Kidney glomerular epithelial cell (primary cell): ENCODE measurements at places on chromosomes 5 and 9.

GRCh38 chr9:118418887-118419565 is 714.8 kb downstream of the TLR4 start:
- DNase-seq = no peak

DNA sequence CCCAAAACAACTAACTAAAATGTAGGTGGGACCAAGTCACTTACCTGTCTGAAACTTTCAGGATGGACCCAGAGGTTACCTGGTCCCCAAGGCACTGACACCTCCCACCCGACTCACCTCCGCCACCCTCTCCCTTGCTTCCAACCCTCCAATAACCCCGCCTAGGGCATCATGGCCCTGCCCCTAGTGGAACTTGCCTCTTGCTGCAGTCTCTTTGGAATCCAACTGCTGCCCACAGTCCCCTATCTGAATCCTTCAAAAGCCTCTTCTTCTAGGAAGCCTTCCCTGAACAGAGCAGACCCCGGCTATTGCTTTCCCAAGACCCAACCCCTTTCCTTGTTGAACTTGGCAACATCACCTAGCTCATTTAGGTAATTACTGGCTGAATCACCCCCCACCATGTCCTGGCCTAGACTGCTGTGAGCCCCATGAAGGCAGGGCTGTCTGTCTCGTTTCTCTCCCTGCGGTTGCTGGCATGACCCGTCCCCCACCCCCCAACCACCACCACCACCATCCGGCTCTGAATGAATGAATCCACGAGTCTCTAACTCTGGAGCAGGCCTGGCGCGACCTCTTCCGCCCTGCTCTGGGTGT is 9.4 kb downstream of the CRB2 start:
- DNase-seq = peak; percentile 30

DNA sequence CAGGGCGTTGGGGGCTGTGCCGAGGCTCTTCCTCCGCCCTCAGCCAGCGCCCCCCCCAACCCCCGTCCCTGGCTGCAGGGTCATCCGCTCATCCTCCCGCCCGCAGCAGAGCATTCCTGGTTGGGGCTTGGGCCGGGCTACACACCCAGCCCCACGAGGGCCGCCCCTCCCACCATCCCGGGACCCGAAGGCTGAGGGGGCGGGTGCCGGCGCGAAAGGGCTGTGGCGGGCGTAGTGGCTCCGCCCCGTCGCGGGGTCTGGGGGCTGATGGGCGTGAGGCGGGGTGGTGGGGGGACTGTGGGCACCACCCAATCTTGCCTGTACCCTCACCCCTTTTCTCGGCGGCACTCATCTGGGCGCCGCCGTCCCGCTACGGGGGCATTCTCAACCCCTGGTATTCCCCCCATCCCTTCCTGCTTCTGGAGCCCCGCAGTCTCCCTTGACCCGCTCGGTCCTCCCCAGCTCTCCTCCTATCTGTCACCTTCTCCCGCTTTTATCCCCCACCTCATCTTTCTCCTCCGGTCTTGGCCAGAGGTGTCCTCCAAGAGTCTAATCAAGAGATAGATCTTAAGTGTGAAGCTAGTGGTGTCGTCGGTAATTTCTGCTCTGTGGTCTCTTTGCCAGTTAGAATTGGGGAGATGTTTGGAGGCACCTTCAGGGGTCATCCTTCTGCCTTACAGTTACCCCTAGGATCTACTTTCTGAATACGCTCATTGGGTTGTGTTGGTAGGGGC is 1.6 kb downstream of the FER start:
- DNase-seq = peak; percentile 78

DNA sequence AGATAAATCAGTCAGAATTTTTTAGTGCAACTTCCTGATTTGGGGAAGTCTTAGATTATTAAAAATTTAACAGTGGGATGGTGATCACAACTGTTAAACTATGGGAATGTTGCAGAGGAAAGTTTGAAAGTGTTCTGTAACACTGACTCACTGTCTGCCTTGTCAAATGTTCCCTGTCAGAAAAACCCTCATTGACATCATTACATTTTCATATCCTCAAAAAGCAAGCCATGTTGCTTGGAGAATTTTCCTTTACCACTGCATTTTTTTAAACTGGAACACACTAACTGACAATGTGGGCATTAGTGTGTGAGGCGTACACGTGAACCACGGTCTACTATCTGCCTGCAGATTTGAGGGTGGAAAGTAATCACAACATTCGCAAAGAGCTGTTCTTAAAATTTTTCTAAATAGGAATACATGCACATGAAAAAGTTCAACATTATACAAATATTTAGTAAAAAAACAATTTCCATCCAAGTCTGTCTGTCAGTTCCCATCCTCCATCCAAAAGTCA is 28.6 kb upstream of the IL7R start:
- no peak for DNase-seq

DNA sequence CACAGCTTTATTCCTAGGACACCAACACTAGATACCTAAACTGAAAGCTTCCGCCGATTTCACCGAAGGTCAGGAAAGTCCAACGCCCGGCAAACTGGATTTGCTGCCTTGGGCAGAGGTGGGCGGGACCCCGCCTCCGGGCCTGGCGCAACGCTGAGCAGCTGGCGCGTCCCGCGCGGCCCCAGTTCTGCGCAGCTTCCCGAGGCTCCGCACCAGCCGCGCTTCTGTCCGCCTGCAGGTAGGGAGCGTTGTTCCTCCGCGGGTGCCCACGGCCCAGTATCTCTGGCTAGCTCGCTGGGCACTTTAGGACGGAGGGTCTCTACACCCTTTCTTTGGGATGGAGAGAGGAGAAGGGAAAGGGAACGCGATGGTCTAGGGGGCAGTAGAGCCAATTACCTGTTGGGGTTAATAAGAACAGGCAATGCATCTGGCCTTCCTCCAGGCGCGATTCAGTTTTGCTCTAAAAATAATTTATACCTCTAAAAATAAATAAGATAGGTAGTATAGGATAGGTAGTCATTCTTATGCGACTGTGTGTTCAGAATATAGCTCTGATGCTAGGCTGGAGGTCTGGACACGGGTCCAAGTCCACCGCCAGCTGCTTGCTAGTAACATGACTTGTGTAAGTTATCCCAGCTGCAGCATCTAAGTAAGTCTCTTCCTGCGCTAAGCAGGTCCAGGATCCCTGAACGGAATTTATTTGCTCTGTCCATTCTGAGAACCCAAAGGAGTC is at the start of gene CD274:
TSS of gene CD274 (plus strand) at position 184 of the 733 bp plus-strand sequence. CDS start 5,572 bp downstream, outside the sequence.
- DNase-seq = peak; percentile 87

- no peak for DNase-seq
These were observed 264.6 kb downstream of the TMEM167A start for GRCh38 chr5:82812575-82812974.

GRCh38 chr9:19119801-19120440 is 7.4 kb downstream of the PLIN2 start:
- no peak for DNase-seq

DNA sequence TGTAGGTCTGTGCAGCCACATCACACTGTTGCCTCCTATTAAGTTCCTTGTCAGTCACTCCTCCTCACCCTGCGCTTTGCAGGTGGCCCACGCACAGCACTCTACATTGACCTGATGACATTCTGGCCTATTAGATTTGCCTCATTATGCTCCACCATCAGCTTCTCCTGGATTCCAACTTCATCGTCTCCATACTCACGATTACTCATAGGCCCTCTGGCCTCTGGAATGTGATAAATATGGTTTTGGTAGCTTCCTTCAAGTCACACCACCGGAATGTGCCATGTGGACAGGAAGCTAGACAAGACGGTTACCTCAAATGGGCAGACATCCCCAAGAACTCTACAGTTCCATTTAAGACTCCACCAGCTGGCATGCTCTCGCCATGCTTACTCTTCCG is 158.0 kb upstream of the LHFPL2 start:
- peak; percentile 30 for DNase-seq

- no peak for DNase-seq
These were observed 139.3 kb downstream of the RAPGEF6 start for GRCh38 chr5:131495536-131496399.
